Central memory CD8-positive, alpha-beta T cell (primary cell): ENCODE measurements at places on chromosomes 12 and 14.

DNA sequence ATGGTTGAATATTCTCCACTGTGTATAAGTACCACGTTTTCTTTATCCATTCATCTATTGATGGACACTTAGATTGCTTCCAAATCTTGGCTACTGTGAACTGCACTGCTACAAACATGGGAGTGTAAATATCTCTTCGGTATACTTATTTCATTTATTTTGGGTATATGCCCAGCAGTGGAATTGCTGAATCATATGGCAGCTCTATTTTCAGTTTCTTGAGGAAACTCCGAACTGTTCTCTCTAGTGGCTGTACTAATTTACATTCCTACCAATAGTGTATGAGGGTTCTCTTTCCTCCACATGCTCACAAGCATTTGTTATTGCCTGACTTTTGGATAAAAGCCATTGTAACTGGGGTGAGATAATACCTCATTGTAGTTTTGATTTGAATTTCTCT is 623.1 kb upstream of the LRFN5 start:
- no peak overlapping the region for H3K27ac ChIP-seq
- no peaks in the 10 kb centered on the region for H3K36me3 ChIP-seq
- no peak for DNase-seq
- H3K4me1 ChIP-seq = no peaks in the 10 kb centered on the region
- H3K4me3 ChIP-seq = no peak overlapping the region
- no peaks in the 10 kb centered on the region for H3K27me3 ChIP-seq

DNA sequence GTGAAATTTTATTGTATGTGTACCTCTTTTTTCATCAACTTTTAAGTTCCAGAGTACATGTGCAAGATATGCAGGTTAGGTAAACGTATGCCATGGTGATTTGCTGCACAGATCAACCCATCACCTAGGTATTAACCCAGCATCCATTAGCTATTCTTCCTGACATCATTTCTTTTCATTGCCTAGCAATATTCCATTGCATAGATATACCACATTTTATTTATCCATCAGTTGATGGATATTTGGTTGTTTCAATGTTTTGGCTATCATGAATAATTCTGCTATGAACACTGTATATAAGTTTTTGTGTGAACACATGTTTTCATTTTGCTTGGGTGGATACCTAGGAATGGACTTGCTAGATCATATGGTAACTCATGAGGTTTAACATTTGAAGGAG is 439.9 kb upstream of the SOX5 start:
- no peaks in the 10 kb centered on the region for H3K27me3 ChIP-seq
- no peak overlapping the region for H3K4me3 ChIP-seq
- no peaks in the 10 kb centered on the region for H3K4me1 ChIP-seq
- no peaks in the 10 kb centered on the region for H3K36me3 ChIP-seq
- DNase-seq = no peak

DNA sequence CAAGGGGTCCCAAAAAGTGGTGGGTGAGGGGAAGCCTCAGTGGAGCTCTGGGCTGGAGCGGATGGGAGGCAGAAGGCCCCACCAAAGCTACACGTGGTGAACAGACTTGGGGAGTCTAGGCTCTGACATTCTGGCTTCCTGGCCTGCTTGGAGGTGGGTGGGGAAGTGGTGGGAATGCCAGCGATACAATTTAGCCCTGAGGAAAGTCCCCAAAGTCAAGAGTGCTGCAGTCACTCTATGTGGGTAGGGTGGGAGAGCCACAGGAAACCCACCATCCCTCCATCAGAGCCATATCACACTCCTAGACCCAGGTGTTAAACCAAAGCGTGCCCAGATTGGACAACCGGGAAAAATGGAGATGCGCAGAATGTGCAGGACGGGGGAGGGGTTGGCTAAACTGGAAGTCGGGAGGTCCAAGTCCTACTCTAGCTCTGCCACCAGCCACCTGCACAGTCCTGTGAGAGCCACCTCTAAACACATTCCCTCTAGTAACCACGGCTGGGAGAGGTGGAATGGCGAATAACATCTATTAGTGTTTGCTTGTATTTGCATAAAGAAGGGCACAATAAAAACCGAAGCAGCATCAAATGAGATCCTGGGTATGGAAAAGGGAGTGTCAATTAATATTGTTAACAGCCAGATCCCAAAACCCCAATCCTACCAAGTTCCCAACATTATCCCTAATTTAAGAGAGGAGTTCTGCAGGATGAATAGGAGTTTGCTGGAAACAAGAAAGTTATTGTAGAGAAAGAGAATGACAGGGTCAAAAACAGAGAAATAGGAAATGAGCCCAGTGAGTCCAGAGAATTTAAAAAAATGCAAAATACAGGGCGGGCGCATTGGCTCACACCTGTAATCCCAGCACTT is 14.0 kb upstream of the CD9 start:
- H3K27me3 ChIP-seq = peaks cover 46% of the 10 kb centered on the region
- DNase-seq = no peak
- no peaks in the 10 kb centered on the region for H3K4me1 ChIP-seq
- H3K27ac ChIP-seq = no peak overlapping the region
- H3K36me3 ChIP-seq = no peaks in the 10 kb centered on the region
- H3K4me3 ChIP-seq = no peak overlapping the region

DNA sequence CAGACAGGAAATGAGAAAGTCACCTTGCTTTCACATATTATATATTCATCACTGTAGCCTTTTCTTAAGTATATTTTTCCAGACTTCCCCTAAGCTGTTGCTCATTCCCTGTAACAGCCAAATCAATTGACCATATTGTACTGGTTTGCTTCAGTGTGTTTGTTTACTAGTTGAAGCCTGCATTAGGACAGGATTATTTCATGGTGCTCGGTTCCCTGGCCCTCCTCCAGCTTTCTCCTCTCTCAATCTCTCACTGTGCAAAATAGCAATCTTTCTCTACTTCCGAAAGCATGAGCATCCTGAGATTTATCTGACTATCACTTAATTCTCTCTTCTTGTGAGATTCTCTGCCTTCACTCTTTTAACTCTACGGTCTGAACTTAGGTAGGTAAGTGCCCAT is 2.4 kb downstream of the SLC35F4 start:
- no peak overlapping the region for H3K27ac ChIP-seq
- no peaks in the 10 kb centered on the region for H3K4me1 ChIP-seq
- no peak for DNase-seq
- H3K36me3 ChIP-seq = no peaks in the 10 kb centered on the region
- H3K27me3 ChIP-seq = peaks cover 10% of the 10 kb centered on the region

- H3K4me3 ChIP-seq = no peak overlapping the region
- H3K27ac ChIP-seq = no peak overlapping the region
- H3K36me3 ChIP-seq = peaks cover 2% of the 10 kb centered on the region
- no peak for DNase-seq
These were observed 9.1 kb upstream of the BLTP3B start for GRCh38 chr12:100151769-100152168.

- H3K4me1 ChIP-seq = no peaks in the 10 kb centered on the region
- no peak for DNase-seq
- H3K27me3 ChIP-seq = peaks cover 58% of the 10 kb centered on the region
- no peak overlapping the region for H3K4me3 ChIP-seq
- H3K27ac ChIP-seq = no peak overlapping the region
These were observed 19.5 kb downstream of the WSCD2 start for GRCh38 chr12:108148521-108149074.

- peaks cover 1% of the 10 kb centered on the region for H3K36me3 ChIP-seq
- H3K27ac ChIP-seq = no peak within 1 kb of the TSS
- H3K4me3 ChIP-seq = no peak within 1 kb of the TSS
These were observed at the start of gene CCDC77 for GRCh38 chr12:401235-402028. Gene CCDC77, plus strand, starts transcription at chr12:401644. Its CDS starts 7,740 bp downstream, at chr12:409384.

- H3K4me1 ChIP-seq = peaks cover 24% of the 10 kb centered on the region
- peaks cover 26% of the 10 kb centered on the region for H3K36me3 ChIP-seq
- H3K4me3 ChIP-seq = no peak overlapping the region
- H3K27ac ChIP-seq = peak overlapping the region; percentile 52
These were observed 35.4 kb downstream of the TESPA1 start for GRCh38 chr12:54949073-54949711.

DNA sequence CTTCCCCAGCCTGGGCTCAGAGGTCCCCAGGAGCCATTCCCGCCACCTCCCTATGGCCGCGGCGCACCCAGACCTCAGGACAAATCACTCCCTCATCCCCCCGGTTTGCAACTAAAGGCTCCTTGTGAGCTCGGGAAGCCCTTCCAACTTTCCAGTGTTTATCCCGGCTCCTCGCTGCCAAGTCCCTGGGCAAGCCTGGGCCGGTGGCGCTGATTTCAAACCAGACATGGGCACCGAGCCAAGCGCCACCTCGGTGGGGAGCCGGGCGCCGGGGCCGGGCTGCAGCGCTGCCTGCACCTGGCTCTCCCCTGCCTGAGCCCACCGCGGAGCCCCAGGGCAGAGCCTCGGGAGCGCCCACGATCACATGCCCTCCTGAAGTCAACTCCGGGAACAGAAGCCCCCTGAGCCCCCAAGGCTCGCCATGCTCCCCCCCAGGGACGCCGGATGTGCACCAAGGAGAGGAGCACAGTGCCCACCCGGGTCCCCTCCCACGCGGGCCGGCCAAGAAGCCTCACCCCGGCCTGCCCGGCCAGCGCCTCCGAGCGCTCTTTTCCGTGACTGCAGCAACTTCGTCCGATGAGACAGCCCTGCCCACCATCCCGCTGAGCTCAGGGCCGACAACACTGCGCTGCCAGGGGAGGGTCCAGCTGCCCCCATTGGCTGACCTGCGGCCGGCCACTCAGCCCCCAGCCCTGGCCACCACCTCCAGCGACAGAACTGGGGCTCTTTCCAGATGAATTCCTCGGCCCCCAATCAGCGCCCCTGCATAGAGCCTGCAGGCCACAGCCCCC is 50.0 kb downstream of the NCOR2 start:
- no peak overlapping the region for H3K4me3 ChIP-seq
- no peak for DNase-seq
- no peak overlapping the region for H3K27ac ChIP-seq
- no peaks in the 10 kb centered on the region for H3K27me3 ChIP-seq
- H3K36me3 ChIP-seq = peaks cover 1% of the 10 kb centered on the region
- H3K4me1 ChIP-seq = peaks cover 20% of the 10 kb centered on the region

- H3K36me3 ChIP-seq = no peaks in the 10 kb centered on the region
- H3K27me3 ChIP-seq = no peaks in the 10 kb centered on the region
- H3K27ac ChIP-seq = no peak overlapping the region
- peaks cover 9% of the 10 kb centered on the region for H3K4me1 ChIP-seq
- no peak for DNase-seq
- H3K4me3 ChIP-seq = no peak overlapping the region
These were observed 29.3 kb downstream of the DUSP16 start for GRCh38 chr12:12533238-12533829.

- H3K4me3 ChIP-seq = no peak overlapping the region
- no peaks in the 10 kb centered on the region for H3K27me3 ChIP-seq
These were observed 20.7 kb upstream of the TEX22 start for GRCh38 chr14:105377555-105378182.

DNA sequence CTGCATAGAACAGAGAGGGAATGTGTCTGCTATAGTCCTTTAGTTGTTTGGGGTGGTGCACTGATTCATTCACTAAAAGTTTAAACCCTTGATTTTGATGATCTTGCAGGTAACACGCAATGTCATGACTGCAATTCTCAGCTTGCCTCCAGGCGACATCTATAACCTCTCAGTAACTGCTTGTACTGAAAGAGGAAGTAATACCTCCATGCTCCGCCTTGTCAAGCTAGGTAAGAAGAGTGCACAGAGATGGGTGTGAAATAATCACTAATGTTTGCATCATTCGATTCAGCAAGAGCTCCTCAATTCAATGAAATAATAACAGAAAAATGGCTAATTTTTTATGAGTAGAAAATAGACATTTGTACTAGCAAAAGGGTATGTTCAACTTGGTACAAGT is 203.7 kb downstream of the PTPRO start:
- no peak overlapping the region for H3K4me3 ChIP-seq
- no peak for DNase-seq
- peaks cover 31% of the 10 kb centered on the region for H3K27me3 ChIP-seq
- H3K36me3 ChIP-seq = peaks cover 1% of the 10 kb centered on the region

- no peak for DNase-seq
- H3K27ac ChIP-seq = no peak within 1 kb of the TSS
- H3K4me3 ChIP-seq = no peak within 1 kb of the TSS
- H3K4me1 ChIP-seq = no peaks in the 10 kb centered on the region
- H3K36me3 ChIP-seq = no peaks in the 10 kb centered on the region
These were observed at the start of gene FZD10 for GRCh38 chr12:130162267-130162666. Gene FZD10, plus strand, starts transcription at chr12:130162464. Its CDS starts 479 bp downstream, at chr12:130162943.

DNA sequence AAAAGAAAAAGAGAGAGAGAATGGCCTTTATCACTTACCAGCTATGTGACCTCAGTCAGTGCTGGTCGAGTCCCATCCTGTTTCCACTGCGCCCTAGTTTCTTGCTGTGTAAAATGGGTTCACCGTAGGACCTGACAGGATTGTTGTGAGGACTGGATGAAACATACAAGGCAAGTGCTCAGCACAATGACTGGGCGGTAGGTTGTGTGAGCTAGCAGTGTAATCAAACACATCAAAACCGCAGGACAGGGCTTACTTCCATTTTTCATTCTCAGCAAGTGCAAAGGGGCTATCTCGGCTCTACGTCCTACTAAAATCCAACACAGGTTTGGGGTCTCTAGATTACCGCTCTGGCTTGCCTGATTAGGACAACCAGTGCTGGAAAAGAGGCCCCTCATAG is 36.4 kb upstream of the ATXN2 start:
- no peak for DNase-seq
- H3K4me3 ChIP-seq = no peak overlapping the region
- H3K27ac ChIP-seq = no peak overlapping the region
- no peaks in the 10 kb centered on the region for H3K27me3 ChIP-seq

GRCh38 chr12:108629151-108629550 is 4.5 kb downstream of the SELPLG start:
- peaks cover 55% of the 10 kb centered on the region for H3K36me3 ChIP-seq
- H3K4me1 ChIP-seq = peaks cover 62% of the 10 kb centered on the region
- no peak for DNase-seq
- H3K27ac ChIP-seq = peak overlapping the region; percentile 99
- peak overlapping the region; percentile 90 for H3K4me3 ChIP-seq

DNA sequence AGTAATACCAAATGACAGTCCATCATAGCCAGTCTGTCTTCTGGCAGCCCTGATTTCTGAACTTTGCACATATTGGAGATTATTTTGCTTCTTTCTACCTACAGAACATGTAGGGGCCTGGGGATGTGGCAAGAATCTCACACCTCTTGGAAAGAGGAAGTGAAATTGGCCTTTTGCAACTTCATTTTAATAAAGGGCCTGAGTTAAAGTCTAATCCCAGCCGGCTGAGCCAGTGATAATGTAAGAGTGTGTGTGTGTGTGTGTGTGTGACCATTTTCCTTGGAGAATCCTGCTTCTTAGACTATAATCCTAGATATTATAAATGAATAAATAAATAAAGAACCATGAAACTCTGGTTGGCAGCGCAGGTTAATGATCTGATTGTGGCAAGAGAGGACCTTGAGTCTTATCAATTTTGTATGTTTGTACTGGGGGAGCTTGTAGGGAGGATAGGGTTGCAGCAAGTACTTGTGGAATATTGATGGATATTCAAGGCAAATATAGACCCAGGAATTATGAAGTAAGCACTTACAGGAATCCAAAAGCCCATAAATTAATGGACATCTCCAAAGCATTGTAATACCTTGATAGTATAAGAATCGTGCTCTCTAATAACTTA is 233.2 kb upstream of the AMIGO2 start:
- H3K27me3 ChIP-seq = no peaks in the 10 kb centered on the region
- peaks cover 23% of the 10 kb centered on the region for H3K4me1 ChIP-seq
- no peaks in the 10 kb centered on the region for H3K36me3 ChIP-seq
- DNase-seq = no peak
- no peak overlapping the region for H3K4me3 ChIP-seq
